ENCODE measurements at places on chromosomes 1 and 21. TPM values are rescaled to one million over a fixed set of nuclear protein-coding genes. Genes with fewer than 3 reads are reported as not detected.

PPM1J gene
- 1.2 TPM for total RNA-seq

SPOCD1 gene
- total RNA-seq: 4.4 TPM

NFYC gene
- 29.6 TPM for total RNA-seq

CHI3L2 gene
- total RNA-seq: 0.21 TPM

SLAMF9 gene
- 0.43 TPM for total RNA-seq

UBE2J2 gene
- 43.3 TPM for total RNA-seq

UBE2U gene
- total RNA-seq: not detected

PCBP3 gene
- total RNA-seq: 1.1 TPM

RPTN gene
- total RNA-seq: not detected

OR2T35 gene
- not detected for total RNA-seq

ADGRL4 gene
- total RNA-seq: not detected

PGD gene
- total RNA-seq: 1,308 TPM

MAN1C1 gene
- total RNA-seq: 0.93 TPM

Data from A549 treated with dexamethasone at 1 μM for 4 hours (cell line).